ENCODE measurements at places on chromosomes 2 and 18.
A peak's percentile ranks its signal among the peaks of the same experiment; 100 is the strongest.

- no peak for DNase-seq
Observed at GRCh38 chr2:85797263-85797660, 43.5 kb downstream of the ATOH8 start.

GRCh38 chr2:241017228-241017940 lies 19.0 kb downstream of the SNED1 start:
- no peak for DNase-seq

- DNase-seq, result no peak
Observed at GRCh38 chr18:70132999-70133398, 72.5 kb downstream of the RTTN start.

GRCh38 chr2:65227020-65227455 lies 593 bp upstream of the ACTR2 start:
- no peak for DNase-seq

GRCh38 chr2:217843324-217843723 lies 159.5 kb downstream of the TNS1 start:
- DNase-seq, result no peak

DNA sequence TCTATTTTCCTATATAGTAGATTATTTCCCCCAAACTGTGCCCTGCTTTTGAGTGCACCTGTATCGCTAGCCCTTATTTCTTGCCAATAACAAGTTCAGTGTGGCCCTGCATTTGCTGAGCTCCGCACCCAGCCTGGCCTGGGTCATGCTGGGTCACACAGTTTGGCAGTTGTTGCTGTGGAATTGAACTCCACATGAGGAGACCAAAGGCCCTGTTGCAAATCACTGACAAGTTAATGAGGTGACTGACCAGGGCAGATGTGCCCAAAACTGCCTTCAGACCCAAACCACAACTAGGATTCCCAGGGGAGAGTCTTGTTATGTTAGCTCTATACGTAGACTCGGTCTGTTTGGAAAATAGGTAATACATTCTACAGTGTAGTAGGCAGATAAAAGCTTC lies 31.0 kb downstream of the COL4A4 start:
- no peak for DNase-seq

DNA sequence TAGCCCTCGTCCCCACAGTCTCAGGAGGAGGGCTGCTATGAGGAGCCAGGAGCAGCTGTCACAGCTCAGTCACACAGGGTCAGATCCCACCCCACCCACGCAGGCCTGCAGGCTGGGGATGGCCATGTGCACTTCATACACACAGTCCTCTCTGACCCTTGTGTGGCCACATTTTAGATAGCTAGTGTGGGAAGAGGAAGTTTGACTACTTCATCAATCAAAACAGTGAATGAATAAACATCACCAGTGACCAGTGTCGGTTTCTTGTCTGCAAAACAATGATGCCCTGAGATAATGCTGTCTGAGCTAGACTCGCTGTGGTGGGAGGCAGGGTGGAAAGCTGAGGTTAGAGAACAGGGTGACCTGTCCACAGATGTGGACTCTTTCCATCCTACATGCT lies 107.1 kb downstream of the PIEZO2 start:
- DNase-seq, result no peak

- DNase-seq, result peak; percentile 11
Observed at GRCh38 chr2:241808051-241808720, 807 bp upstream of the NEU4 start.

DNA sequence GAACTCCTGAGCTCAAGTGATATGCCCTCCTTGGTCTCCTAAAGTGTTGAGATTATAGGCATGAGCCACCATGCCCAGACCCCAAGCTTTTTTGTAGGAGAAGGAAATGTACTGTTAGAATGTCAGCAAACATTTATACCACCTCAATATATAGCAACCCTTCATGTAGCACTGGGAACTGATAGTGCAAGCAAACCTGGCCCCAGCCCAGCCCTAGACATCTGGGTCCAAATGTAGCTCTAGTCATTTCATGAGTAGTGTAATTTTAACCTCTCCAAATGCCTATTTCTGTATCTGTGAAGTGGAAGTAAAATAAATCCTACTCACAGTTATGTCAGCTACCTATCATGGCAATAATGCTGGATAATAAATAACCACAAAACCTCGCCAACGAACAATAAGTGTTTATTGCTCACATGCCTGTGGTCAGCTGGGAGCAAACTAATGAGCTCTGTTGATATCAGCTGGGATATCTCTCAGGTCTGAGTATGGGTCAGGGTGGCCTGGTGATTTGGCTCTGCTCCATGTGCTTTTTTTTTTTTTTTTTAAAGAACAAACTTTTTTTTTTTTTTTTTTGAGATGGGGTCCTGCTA lies 180.4 kb downstream of the CD8B2 start:
- peak; percentile 47 for DNase-seq

DNA sequence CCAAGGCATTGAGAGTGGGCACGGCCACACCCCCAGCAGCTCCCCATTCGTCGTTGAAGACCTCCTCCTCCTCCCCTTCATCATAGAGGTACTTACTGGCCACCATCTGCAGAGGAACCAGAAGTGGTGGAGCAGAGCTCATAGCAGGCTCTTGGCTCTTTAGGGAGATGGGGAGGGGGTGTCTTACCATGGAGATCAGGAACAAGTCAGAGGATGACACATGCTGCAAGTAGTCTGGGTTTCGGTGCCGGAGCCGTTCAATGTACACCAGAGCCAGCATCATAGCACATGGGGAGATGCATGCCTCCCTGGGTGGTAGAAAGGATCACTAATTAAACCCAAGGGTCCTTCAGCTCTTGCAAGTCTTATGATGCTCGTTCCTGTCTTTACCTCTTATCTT lies 1.9 kb downstream of the CNPPD1 start:
- DNase-seq, result no peak

DNA sequence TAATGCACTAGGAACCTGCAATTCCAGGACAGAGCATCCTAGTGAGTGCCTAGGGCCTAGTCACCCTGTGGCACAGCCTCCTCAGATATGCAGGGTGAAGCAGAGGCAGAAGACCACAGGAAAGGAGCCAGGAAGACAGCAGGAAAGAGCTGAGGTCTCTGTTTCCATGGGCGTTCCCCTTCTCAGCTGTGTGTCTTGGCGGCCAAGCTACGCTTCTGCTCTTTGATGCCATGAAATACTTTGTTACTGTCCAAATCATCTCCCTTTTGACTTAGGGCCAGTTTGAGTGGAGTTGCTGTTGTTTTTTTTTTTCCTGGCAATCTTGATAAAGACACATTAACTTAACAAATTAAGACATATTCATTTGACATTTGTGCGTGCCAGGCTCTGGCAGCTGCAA lies 67.3 kb downstream of the APOB start:
- DNase-seq, result no peak

DNA sequence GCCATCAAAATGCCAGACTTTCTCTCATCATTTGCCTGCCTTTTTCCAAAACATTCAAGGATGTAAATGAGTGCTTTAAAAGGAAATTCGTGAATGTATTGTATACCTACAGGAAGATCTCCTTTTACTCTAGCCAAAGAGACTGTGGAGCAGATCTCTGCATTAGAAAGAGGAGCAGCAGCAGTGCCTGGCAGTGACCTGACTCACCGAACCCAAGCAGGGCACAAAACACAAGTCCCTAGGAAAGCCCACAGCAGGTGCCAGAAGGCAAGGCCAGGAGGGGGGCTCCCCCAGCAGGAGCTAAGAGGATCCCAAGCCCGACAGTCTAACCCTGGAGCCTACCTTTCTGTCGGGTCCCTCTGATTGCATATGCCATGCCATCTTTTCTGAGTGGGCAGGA lies 47.9 kb downstream of the L3MBTL4 start:
- DNase-seq, result no peak

GRCh38 chr18:71902482-71902881 lies 641.7 kb downstream of the CBLN2 start:
- DNase-seq, result no peak

- peak; percentile 33 for DNase-seq
Observed at GRCh38 chr2:44392338-44392943, 30.7 kb downstream of the CAMKMT start.

- no peak for DNase-seq
Observed at GRCh38 chr2:239871481-239872435, 153.4 kb downstream of the NDUFA10 start.

- DNase-seq, result peak; percentile 45
Observed at GRCh38 chr2:232292395-232293154, 86.0 kb upstream of the ALPP start.

- no peak for DNase-seq
Observed at GRCh38 chr18:22469061-22469734, 51.5 kb upstream of the CTAGE1 start.

GRCh38 chr2:204681412-204681811 lies 136.1 kb downstream of the PARD3B start:
- DNase-seq, result no peak

DNA sequence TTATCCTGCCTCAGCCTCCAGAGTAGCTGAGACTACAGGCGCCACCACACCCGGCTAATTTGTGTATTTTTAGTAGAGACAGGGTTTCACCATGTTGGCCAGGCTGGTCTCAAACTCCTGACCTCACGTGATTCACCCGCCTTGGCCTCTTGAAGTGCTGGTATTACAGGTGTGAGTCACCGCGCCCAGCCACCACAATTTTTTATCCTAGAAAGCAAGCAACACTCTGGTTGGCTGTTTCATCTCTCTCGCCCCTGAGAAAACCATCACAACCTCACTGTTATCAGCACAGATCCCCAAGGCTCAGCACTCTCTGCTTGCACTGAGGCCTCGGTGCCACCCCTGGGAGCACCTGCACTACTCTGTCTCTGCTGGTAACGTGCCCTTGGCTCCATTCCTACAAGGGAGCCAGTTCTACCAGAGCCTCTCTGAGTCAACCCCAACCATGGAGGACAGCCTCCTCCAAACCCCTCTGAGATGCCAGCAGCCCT lies 134.8 kb upstream of the AGAP1 start:
- DNase-seq, result no peak

GRCh38 chr2:20317690-20318089 lies 33.0 kb downstream of the PUM2 start:
- no peak for DNase-seq

GRCh38 chr2:191434072-191434471 lies 188.9 kb downstream of the MYO1B start:
- no peak for DNase-seq

DNA sequence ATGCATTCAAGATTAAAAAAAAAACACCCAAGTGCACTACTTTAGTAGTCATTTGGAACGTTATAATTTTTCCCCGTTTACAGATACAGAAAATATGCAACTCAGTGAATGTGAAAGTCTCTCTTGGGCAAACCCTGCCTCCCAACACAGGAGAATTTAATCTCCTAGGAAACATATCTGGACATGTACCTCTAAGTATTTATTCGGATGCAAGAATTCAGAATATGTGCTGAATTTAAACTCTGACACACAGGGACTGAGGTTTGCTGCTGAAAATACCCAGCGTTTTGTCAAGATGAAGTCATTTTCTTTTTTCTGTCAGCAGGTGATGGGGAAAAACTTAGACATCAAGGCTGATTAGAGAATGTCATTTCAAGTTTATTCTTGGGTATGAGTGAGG lies 105.4 kb downstream of the ACKR3 start:
- DNase-seq, result no peak

DNA sequence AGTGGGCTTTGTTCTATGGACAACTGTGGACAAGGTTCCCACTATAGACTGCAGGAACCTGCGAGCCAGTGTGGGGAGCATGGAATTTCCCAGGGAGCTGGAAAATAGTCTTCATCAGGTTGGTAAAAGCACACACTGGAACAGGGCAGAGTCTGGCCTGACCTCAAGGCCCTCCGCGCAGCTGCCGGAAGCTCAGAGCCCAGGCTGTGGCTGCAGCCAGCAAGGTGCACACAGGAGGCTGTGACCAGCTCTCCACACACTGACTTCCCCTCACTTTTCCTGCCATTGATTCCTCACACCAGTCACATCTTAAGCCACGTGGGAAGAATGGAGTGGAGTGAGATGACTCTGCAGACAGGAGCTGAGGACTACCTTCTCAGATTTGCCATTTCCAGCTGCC lies 19.1 kb downstream of the MAL start:
- DNase-seq, result no peak

DNA sequence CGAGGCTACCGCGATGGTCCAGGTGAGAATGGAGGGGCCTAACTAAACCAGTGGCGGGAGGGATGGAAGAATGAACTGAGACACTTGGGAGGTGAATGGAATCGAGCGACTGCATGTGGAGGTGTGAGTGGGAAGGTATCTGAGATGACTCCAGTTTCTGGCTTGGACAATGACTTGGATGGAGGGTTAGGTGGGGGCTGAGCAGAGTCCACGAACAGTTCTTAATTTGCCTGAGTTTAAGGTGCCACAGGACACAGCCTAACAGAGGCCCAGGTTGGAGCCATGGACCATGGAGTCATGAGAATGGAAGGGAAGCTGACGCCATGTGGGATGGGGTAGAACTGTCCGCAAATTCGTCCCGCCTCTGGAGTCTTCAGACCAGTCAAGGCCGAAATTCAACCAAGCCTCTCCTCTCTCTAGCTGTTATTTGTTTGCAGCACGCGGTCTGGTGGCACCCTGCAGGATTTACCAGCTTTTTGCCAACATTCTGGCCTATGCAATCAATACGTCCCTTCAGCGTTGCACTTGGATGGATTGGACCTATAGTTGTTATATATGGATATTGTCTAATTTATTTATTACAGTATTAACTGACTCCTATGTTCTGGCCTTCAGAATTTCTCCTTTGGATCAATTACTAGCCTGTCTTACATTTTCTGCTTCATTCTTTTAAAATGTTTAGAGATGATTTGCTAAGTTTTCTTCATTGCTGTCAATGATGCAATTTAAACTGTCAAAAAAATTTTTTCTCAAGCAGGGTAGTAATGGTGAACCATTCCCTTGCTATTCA lies 940 bp upstream of the BOLA3 start:
- no peak for DNase-seq

- DNase-seq, result no peak
Observed at GRCh38 chr2:96772903-96773671, 12.4 kb downstream of the CNNM4 start.

- no peak for DNase-seq
Observed at GRCh38 chr18:46320928-46321711, 216.9 kb downstream of the HAUS1 start.

- DNase-seq, result no peak
Observed at GRCh38 chr2:42913280-42913878, 121.0 kb upstream of the HAAO start.

DNA sequence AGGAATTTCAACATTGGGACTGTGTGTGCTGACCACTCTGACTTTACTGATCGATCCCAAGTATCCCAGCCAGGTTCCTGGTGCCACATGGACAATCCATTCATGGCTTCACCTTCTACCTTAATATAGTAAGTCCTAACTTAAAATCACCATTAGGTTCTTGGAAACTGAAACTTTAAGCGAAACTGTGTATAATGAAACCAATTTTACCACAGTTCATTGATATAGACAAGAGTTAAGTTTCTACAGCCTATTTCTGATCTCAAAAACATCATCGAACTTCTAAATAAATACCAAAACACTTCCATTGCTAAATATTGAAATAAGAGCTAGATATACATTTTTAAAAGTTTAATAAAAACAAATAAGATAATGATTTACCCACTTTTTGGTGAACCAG lies 4.4 kb upstream of the EXOC6B start:
- DNase-seq, result no peak

Measured in right cardiac atrium (tissue), 5 donors.